Stimulated activated CD8-positive, alpha-beta memory T cell treated with anti-CD3 and anti-CD28 coated beads, Interleukin-7, amount 100 ng/mL, for 4 hours (primary cell): ENCODE measurements at places on chromosomes 3 and 15.

DNA sequence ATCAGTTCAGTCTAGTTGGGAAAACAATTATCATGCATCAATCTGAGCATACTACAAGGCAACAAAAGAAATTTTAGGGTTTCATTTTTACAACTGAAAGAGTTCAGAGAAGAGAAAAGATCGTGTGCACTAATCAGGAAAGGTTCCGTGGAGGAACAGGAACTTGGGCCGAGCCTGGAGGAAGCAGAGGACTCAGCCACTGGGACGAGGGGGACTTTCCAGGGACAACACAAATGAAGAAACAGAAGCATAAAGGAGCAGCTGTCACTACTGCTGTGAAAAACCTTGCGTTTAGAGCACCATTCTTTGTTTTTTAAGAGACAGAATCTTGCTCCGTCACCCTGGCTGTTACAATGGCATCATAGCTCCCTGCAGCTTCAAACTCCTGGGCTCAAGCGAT, 60.5 kb downstream of the MYO1E start:
- no peak for DNase-seq

DNA sequence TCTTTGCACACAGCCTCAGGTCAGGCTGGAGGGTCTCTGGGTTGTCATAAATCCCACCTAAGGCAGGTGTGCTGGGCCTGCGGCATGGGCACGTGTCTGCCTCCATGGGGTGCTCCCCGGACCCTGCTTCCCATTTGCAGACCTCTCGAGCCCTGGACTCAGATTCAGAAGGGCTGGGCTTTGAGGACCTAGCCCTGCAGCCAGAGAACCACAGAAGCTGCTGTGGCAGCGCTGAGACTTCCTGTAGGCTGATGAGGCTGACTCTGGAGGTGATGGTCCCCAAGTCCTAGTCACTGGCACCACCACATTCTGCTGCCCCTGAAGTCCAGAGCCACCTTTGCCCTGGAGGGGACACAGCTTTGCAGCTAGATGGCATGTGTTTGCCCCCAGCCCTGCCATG, 156.4 kb downstream of the LRRC28 start:
- no peak for DNase-seq

DNA sequence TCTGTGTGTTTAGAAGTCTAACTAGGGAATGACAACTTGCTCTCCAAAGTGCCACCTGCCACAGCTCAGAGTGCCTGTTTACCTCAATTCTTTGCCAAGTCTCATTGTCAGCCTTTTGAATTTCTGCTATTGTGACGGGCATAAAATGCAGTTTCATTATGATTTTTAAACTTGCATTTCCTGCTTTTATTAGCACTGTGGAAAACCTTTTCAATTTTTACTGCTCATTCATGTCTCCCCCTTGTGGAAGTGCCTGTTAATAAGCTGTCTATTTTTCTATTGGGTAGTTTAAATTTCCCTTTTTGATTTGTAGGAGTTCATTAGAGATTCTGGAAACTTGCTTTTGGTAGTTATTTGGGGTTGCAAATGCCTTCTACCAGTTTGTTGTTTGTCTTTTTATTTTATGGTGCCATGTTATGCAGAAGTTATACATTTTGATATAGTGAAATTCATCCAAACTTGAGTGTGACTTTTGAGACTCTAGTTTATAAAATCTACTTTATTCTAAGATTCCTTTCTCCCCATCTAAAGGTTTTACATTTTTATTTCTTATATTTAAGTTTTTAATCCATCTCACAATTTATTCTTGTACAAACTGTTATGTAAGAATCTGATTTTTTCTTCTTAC, 53.9 kb upstream of the FRMD4B start:
- DNase-seq: no peak

DNA sequence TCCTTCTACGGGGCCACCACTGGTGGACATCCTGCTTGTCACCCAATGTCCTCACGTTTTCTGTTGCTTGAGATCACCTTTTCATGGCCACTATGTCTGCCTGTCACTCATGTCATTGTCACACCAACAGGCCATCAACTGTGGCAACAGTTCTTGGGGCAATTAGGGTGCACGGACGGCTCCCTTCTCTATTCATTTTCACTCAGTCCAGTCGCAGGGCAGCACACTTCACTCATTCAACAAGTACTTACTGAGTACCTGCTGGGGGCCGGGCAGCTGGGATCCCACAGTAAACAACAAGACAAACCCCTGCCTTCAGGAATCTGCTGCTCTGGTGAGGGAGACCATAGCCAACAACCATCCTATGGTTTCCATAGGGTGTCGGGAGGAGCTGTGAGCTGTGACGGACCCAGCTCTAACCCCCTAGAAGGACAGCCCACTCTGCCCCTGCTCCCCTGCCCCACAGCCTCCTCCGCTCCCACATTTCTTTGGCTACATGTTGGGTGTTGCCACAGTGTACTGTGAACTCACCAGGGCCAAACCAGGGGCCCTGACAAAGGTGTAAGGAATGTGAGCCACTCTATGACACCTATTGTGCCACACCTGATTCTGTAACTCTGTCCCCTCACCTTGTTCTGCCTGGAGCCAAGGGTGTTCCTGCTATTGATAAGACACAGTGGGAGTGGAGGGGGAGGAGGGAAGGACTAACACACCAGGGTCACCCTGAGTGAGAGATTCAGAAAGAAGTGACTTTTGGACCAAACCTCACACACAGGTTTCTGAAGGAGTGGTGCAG, 1.9 kb downstream of the VILL start:
- DNase-seq: no peak

- DNase-seq: no peak
Observed at GRCh38 chr3:59970376-59970775, 920.6 kb upstream of the CFAP20DC start.

GRCh38 chr15:75138016-75138999, 63.4 kb upstream of the C15orf39 start:
- no peak for DNase-seq

- DNase-seq: no peak
Observed at GRCh38 chr15:61731099-61731498, 329.1 kb downstream of the VPS13C start.

DNA sequence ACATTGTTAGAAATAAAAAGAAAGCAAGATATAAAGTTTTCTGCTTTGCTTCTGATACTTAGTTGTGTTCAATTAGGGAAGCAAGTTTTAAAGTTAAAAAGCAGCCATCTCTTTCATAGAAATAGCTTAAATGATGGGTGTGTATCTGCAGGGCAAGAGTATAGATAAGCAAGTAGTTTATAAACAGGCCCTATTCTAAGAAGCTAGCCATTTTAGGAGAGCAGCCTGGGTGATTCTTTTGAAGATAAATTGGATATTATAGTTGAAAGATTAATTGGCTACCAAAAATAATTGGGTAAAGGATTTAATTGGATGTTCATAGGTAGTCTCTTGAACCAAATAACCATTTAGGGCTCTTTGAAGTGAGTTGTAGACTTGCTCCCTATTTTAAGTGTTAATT, 5.6 kb downstream of the EIF3J start:
- no peak for DNase-seq

DNA sequence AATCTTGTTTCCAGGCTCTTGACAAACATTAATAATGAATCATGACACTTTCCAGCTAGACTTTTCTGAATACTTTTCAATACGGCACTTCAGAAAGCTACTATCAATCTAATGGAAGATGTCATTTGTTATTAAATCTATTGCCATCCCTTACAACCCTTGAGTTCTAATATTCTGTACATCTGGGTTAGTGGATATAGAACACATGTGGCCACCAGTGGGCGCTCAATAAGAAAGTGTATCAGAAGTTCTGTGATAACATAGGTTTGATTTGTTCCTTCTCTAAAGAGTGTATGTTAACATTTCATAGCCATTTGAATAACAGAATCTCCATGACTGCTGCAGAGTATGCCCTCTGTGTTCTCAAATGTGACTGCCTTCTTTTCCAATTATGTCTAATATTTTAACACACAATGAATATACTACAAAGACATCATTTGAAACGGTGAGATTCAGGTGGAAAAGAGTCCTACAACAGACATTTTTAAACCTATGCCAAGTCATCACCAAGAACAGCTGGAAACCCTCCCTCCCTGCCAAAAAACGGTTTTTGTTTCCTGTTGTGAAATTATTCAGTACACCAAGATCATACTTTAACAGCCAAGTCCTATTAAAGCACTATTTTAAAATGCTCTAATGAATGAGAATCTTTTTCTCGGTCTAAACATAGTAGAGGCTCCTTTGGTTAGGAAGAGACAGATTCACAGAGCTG, 22.2 kb downstream of the ALDH1A2 start:
- peak; percentile 0 for DNase-seq

- DNase-seq: no peak
Observed at GRCh38 chr15:74989527-74989926, 5.8 kb upstream of the SCAMP5 start.

DNA sequence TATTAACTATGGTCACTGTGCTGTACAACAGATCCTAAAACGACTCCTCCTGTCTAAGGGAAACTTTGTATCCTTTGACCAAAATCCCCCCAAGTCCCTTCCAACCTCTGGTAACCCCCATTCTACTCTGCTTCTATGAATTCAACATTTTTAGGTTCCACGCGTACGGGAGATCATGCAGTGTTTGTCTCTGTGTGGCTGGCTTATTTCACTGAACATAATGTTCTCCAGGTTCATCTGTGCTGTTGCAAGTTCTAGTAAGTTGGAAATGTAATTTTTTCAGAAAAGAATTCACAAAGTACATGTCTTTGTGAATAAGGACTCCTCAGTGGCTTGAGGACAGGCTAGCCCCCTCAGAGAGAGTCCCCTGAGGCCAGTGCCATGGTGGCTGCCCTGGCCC, 66.1 kb downstream of the ATP10A start:
- DNase-seq: no peak

DNA sequence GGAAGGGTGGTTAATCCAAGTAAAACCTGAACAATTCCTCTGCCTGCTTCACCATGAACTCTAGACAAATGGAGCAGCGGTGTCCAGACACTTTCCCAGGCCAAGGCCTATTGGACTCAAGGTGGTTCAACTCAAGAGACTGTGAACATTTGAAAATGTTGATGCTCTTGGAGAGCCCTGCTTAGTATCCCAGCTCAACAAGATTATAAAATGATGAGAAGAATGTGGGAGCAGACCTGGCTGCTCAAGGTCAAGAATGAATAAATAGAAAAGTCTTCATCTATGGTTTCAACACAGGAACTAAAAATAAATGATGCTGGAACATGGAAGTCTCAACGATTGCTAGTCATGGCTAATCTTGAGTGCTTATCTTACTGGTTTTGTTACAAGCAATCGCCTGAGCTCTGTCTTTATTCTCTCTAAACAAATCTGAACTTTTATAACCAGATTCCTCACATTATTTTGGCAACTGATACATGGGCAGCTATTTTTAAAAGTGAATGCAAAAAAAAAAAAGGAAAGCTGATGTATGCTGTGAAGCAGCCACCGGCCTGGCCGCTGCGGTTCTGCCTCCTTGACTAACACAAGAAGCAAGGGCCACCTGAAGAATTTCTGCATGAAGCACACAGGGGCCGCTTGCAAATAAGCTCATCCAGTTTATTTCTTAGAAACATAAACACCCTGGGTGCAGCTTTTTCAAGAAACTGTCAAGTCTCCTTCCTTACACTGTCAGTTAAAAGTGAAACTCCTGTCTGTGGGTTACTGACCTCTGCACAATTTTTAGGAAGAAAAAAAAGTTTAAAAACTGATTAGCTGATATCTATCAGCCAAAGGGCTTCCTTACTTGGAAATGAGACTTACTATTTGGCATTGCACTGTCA, 120.1 kb upstream of the ARHGEF3 start:
- DNase-seq: peak; percentile 17

GRCh38 chr15:98764291-98764690, 116.0 kb downstream of the IGF1R start:
- DNase-seq: no peak

GRCh38 chr15:45871121-45871855, 236.5 kb downstream of the SQOR start:
- no peak for DNase-seq

DNA sequence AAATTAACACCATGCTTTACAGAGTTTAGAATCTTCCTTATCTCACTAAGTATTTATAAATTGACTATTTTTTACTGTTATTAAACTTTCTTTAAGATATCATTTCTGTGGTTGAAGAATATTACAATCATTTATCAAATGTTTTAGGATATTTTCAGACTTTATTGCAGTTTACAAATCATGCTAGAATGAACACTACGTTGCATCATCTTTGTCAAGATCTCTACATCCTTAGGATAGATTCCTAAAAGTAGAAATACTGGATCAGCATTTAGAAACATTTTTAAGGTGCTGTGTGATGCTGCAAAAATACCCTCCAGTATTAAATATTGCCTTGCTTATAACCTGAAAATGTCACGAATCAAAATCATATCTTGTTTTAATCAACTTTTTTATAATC, 2.5 kb upstream of the PLD1 start:
- DNase-seq: no peak

DNA sequence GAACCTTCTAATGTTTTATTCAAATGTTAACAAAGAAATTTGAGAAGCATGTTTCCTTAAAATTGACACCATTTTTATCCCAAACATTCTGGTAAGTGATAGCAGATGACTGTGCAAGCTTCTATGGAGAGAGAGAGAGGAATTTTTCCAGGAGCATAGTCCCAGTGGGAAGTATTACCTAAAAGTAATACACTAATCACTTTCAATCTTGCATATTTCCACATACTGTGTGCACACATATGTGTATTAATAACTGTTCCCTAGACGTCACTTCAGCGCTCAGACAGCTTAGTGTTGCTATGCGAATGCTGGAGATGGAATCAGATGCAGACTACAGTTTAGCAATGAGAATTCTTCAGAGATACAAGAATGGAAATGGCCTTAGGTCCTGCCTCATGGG, 424.3 kb upstream of the TPRG1 start:
- DNase-seq: no peak

DNA sequence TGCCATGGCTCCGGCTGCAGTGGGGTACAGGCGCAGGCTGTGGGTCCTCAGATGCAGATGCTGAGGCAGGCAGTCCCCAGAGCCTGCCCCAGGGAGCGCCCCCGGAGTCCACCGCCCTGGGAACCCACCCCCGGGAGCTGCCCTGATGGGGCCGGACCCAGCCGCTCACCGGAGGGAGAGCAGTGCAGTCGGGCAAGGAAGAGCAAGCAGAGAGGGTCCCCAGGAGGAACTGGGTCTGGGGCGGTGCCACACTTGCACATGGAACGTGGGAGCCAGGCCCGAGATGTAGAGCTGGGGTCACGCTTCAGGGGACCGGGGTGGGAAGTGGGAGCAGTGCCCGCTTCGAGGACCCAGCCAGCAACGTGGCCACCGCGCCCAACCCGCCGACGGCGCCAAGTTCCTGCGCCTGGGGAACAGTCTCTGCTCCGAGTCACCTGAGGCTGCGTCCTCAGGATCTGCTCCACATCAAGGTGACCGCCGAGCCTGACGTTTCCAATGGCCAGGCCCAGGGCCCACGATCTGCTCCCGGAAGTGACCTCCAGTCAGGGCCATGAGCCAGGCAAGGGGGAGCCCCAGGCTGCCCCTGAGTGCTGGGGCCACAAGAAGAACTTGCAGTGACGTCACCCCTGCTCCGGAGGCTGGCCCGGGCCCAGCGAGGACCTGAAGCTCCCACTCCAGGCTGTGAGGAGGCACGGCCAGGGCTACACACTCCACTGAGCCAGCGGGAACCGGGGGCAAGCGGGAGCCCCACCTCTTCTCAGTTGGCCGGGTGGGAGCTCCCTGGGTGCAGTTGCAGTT, 27.0 kb upstream of the TFG start:
- no peak for DNase-seq
